ENCODE measurements at places on chromosomes 16 and 17. TPM values are rescaled to one million over a fixed set of nuclear protein-coding genes. Genes with fewer than 3 reads are reported as not detected.

The ZC3H18 gene
- 15.2 TPM for total RNA-seq

The RSAD1 gene
- total RNA-seq: 33.5 TPM

The EME1 gene
- 4.3 TPM for total RNA-seq

The SPN gene
- total RNA-seq: 0.62 TPM

The ODAD4 gene
- not detected for total RNA-seq

The TAT gene
- total RNA-seq: not detected

The PTGES3L gene
- total RNA-seq: 61.5 TPM

The CALB2 gene
- 0.31 TPM for total RNA-seq

The CA5A gene
- not detected for total RNA-seq

The ALOX12B gene
- total RNA-seq: 0.72 TPM

Measured in tongue (tissue), 3 donors.